AG09309 (cell line): ENCODE measurements at places on chromosomes 16 and 17.

DNA sequence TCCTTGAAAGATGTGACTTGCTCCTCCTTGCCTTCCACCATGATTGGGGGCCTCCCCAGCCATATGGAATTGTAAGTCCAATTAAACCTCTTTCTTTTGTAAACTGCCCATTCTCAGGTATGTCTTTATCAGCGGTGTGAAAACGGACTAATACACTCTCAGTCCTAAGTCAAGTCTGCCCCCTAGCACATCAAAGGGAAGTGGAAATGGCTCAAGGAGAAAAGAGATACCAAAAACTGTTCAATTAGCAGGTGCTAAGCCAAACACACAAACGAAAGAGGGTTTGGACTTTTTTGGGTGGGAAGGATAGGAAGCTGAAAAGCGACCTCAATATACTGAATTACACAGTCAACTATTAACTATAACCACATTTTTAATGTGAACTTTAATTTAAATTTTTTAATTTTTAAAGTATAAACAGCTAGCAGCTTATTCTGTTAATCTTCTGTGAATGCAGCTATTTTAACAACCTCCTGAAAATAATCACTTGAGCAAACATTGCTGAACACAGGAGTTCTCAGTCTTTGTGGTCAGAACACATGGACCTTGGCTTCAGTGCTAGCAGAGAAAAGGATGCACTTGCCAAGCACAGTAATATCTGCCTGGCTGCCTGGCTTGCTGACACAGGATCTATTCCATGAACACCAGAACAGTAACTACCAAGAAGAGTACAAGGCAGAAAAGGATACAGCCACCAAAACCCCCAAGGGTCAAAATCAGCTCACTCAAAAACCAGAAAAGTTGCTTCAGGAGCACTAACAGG, 10.9 kb downstream of the ZNF18 start:
- DNase-seq: no peak

DNA sequence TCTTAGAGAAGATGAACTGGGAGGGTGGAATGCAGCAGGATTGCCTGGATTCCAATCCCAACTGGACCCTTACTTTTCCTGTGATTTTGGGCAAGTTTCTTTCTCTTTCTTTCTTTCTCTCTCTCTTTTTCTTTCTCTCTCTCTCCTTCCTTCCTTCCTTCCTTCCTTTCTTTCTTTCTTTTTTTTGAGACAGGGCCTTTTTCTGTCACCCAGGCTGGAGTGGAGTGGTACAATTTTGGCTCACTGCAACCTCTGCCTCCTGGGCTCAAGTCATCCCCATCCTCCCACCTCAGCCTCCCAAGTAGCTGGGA, 20.5 kb downstream of the CDH1 start:
- DNase-seq: no peak

- no peak for DNase-seq
Observed at GRCh38 chr16:1059310-1059709, 13.2 kb upstream of the SSTR5 start.

- DNase-seq: no peak
Observed at GRCh38 chr16:87250431-87250960, 66.7 kb downstream of the C16orf95 start.

GRCh38 chr16:63426275-63426870, 1390.1 kb upstream of the CDH8 start:
- DNase-seq: no peak

GRCh38 chr17:43418441-43419374, 19.9 kb downstream of the ARL4D start:
- peak; percentile 57 for DNase-seq

DNA sequence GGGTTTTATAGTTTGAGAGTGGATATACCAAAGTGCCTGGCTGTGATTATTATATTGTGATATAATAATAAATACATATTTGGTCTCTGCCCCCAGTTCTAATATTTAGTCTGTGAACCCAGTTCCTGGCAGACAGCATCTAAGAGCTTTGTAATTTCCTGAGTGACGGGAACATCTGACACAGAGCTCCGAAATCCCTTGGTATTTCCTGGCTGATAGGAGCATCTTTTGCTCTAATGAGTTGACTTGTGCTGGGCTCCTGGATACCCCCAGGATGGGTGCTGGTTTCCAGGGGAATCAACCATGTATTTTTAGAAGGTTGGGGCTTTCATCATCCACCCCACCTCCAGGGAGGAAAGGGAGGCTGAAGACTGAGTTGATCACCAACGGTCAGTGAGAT, 187.3 kb downstream of the CDH13 start:
- DNase-seq: no peak

DNA sequence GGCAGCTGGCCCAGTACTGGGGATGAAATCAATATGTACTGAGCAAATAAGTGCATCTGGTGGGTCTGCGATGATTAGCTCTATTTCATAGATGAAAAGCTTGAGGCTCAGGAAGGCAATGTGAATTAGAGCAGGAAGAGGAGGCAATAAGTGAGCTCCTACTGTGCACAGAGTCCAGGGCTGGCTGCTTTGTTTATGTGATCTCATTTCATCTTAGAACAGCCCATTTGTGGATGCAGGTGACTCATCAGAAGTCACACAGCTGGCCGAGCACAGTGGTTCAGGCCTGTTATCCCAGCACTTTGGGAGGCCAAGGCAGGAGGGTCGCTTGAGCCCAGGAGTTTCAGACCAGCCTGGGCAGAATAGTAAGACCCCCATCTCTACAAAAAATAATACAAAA, 7.1 kb downstream of the TMEM114 start:
- DNase-seq: no peak

GRCh38 chr16:1459967-1460366, 14.9 kb downstream of the CLCN7 start:
- no peak for DNase-seq

DNA sequence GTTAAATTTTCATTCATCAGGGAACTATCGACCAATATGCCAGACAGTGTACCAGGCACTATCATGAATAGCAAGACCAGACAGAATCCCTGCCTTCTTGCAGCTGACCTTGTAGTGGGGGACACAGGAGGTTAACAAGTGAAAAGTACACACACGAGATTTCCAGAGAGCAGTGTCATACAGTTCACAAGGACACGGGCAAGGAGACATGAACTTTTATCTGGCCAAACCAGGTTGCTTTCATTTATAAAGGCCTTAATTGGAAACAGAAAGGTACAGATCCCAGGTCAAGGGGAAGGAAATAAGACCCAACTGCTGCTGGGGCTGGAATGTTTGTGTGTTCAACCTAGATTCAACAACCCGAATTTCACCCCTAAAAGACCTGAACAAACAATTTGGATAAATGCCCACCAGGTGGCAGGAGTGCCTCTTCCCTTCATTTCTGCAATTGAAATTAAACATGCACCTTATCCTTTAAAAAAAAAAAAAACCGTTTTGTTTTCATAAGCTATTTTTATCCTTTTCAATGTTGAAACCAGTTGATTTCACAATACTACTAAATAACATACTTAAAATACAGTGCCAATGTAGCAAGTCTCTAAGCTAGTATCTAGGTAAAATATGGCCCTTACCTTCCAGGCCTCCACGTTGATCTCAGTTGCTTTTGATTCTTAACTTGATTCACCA, 65.9 kb downstream of the EMP2 start:
- DNase-seq: peak; percentile 51

GRCh38 chr16:20260215-20261009, 66.9 kb downstream of the GP2 start:
- DNase-seq: no peak

GRCh38 chr17:67127925-67128324, 83.6 kb downstream of the CACNG1 start:
- DNase-seq: no peak

DNA sequence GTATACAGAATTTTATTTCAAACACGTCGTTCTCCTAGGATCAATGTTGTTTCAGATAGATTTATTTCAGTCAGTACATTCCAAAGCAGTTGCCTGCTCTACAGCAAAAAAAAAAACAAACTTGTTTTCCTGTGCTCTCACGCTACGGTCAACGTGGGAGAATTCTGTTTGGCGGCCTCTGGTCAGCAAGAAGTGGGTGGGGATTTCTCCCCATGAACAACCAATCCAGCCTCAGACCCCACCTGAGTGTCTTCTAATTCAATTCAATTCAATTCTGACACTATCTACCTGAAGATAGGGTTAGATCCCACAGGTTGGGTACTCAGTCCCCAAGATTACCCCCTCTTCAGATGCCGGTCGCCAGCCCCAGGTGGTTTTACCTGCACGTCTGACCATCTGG, 22.1 kb downstream of the C17orf58 start:
- no peak for DNase-seq

- no peak for DNase-seq
Observed at GRCh38 chr16:8295513-8296237, 294.6 kb downstream of the TMEM114 start.

DNA sequence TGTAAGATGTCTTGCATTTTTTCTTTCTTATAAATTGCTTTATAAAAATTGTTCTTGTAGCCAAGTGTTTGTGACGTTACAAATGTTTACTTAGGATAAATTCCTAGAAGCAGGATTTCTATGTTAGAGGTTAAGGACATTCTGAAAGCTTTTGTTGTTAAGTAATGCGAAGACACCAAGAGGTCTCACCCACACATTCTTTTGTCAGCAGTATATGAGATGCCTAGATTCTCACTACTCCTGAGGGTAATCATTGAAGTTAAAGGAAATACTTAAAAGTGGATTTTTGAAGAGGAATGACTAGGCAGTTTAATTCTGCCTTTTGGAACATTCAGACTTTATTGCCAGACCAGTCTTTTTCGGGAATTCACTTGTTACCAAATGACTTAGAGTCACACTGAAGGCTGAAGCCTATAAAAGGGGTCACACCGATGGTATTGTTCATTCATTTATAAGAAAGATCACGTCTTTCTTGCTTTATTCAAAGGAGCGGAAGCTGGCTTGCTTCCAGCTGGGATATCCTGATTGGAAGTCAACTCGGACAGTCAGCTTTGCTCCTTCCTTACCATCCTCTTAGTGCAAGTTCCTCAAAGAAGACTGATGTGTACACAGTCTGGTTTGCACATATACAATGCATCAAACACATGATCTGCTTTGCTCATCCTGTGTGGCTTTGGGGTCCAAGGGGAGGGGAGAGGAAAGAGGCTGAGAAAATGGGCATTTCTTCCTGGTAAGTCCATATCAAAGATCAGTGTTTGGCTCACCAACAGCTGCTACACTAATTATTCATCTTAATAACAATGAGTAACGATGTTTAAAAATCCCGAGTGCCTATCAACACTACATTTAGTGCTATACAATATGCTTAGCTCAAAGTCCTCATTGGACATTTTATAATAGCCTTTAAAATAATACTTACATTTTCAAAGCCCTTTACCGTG, 160.0 kb downstream of the MAP2K6 start:
- no peak for DNase-seq

- no peak for DNase-seq
Observed at GRCh38 chr17:73105431-73105830, 12.9 kb upstream of the SLC39A11 start.
